ENCODE measurements at places on chromosomes 7 and 10.

DNA sequence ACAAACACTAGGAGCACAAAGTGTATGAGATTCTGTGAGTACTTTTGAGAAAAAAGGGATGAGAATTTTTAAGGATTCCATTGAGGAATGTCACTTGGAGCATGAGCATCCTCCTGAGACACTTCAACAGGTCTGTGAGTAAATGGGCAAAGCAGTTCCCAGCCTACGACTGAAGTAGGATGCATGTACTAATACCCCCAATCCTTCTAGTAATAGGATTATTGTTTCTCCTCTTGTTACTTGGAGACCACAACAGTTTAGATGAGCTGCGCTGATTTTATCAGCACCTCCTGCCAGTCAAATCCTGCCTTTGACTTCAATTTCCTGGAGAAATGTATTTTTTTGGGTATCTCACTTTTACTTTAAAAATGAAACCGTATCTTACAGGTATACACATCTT is 820 bp downstream of the BBS9 start:
- DNase-seq, result no peak

DNA sequence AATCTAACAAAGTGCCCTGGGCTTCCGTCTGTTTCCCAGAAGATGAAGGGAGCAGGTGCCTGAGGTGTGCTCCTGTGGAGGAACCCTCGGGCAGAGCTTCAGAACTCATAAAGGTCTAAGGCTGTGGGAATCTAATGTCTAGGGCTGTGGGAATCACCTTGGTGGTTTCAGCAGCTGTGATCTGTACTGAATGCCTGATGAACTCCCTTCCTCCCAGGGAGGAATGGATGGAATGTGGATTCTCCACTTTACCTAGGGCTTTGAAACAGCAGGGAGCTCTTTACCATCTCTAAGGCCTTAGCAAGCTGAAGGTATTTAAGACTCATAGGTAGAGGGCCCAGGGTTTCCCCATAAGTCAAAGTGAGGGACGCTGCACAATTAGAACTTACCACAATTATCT is 36.0 kb upstream of the SEMA3E start:
- DNase-seq, result no peak

- no peak for DNase-seq
These were observed 116.5 kb upstream of the ADAM12 start for GRCh38 chr10:126504761-126505112.

GRCh38 chr7:84372155-84372621 is 177.6 kb upstream of the SEMA3A start:
- no peak for DNase-seq

DNA sequence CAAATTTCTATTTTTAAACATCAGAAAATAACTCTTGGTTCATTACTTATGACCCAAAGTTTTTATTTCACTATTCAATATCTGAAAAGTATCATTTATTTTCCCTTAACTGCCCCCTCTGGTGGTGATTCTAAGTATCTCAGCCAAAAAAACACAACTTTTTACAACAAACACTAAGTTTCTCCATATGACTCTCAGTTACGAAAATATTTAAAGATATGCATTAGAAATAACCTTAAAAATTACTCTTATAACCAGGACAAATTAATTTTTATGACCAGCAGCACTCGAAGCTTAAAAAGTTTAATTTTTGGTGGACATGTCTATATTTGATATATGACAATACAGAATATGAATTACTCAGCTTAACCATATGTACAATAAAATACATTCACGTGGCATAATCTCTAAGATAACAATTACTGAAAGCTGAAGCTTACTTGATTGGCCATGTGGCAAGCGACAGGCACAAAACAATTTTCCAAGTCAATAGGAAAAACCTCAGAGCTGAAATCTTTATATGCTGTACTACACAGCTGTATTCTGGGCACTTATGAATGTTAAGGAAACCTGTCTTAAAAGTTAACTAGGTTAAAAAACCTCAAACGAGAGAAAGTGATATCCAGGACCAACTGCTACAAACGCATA is 2.3 kb downstream of the HNRNPA2B1 start:
- DNase-seq, result no peak

- no peak for DNase-seq
These were observed 59.7 kb downstream of the AUTS2 start for GRCh38 chr7:69657985-69658384.

- DNase-seq, result no peak
These were observed 5.4 kb downstream of the ZC3HAV1 start for GRCh38 chr7:139104091-139104450.

DNA sequence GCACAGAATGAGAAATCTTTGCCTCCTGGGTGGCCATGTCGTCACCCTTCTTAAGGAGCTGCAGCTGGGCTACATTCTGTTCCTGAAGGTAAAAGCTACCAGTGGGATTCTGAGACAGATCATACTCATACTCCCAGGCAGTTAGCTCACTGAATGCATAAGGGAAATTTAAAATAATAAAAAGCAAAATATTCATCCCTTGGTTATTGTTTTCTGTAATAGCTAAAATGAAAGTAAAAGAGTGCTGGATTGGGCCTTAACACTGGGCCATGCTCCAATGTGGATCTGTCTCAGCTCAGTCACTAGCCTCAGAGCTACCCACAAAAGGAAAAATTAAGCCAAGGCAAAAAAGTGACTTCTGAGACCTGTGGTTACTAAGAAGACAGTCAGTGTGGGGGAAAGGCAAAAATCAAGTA is 8.9 kb upstream of the DYNC2I1 start:
- no peak for DNase-seq

GRCh38 chr7:110148054-110148453 is 942.9 kb upstream of the LRRN3 start:
- DNase-seq, result no peak

- DNase-seq, result no peak
These were observed 8.2 kb downstream of the MRC1 start for GRCh38 chr10:17817316-17817715.

DNA sequence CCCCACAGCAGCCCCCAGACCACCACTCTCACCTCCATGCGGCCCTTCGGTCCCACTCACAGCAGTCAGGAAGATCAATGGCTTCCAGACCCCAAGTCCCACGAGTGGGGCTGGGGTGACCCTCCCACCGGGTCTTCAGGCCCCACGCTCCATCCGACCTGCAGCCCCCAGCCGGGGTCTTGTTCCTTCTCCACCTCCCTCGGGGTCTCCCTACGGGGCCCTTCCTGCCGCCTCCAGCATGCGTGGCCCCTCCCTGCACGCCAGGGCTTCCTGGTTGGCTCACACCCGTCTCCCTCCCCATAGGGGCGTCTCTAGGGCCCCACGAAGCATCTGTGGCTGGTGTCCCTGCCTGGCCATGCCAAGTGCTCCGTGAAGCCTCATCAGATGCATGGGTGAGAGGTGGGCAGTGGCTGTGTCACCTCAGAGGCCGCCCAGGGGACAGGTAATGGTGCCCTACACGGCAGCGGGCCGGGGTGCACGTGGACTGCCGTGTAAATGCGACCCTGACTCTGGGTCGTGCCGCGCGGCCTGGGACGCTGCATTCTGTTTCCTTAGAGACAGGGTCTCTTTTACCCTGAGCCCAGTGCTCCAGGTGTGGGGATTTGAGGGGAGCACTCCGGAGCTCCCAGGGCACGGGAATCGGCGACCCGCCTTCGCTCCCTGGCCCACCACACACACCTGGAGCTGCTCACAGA is 19.9 kb downstream of the ADAP1 start:
- no peak for DNase-seq

DNA sequence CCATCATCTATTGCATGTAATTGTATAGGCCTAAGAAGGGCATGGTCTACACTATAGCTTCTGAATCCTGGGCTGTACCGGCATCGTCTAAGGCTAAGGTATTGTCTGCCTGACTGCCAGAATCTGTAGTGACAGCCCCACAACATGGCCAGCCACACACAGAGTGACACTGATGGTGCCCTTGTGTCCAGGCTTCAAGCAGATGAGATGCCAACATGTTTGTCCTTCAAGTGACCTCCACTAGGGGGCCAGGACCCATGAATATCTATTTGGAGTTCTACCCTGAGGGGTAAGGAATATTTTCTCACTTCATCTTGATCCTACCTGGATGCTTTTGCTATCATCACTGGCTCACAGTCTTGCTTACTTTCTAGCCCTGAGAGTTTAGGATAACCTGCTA is 1.5 kb downstream of the CYP3A7 start:
- no peak for DNase-seq

GRCh38 chr7:1136841-1137516 is 23.0 kb downstream of the ZFAND2A start:
- no peak for DNase-seq

DNA sequence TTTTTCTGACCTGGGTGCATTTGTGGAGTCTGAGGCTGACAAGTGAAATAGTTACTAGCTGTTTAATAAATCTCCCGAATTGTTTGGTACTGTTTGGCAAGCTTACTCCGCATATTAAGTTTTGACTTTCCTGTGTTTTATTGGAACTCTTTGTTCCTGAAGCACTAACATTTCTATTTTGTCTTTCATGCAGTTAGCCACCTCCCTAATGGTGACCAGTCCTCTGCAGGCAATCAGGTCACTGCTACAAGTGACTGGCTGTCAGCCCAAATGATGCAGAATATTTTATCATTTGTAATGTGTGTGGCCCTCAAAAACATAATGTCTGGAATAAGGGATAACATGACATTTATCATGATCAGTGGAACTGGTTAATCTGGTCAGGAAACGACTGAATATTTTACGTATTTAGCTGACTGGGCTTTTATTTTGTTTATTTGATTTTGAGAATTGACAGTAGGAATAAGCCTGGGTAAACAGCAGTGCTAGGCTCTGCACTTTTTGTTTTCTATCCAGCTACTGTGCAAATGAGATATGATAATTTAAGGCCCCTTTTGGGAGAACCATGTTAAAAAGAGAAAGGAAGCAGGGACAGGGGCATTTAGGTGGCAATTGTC is 82.9 kb downstream of the ST7 start:
- DNase-seq, result no peak
